Cortex of kidney (tissue), 1 donor: ENCODE measurements at places on chromosomes 3 and 15.

DNA sequence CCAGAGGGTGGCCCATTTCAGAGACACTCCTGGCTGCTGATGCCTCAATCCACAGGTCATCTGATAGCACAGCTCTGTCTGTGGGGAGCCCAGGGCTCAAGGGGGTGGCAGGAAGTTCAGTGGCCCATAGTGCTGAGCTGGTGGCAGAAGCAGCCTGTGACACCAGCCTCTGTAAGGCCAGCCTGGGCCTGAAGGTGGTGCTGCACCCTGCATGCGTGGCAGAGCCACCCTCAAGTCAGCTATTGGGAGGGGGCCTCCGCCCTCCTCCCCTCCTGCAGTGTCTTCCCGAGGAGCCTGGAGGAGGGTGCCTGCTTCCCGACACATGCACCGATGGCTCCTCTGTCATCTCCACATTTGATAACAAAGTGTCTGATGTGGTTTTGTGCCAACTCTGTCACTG, 3.0 kb downstream of the PLA1A start:
- DNase-seq, result no peak

GRCh38 chr3:136186846-136187245, 9.3 kb downstream of the MSL2 start:
- DNase-seq, result no peak

DNA sequence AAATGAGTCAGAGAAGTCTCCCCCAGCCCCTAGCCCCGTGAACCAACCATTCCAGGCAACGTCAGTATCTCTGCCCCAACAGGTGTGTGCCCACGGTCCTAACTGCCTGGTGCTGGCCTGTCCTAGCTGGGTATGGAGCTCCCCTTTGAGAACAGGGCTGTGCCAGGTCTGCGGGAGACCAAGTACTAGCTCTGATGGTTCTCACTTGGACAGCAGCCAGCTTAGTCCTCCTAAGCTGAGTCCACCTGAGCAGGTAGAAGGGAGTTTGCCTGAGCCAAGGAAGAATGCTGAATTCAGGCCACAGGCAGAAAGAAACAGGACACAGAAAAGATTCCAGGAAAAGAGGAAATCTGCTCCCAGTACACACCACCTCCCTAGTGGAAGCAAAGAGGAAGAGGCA, 33.1 kb upstream of the PARL start:
- DNase-seq, result no peak

- no peak for DNase-seq
Measured at GRCh38 chr3:14461748-14462324, 59.4 kb downstream of the SLC6A6 start.

DNA sequence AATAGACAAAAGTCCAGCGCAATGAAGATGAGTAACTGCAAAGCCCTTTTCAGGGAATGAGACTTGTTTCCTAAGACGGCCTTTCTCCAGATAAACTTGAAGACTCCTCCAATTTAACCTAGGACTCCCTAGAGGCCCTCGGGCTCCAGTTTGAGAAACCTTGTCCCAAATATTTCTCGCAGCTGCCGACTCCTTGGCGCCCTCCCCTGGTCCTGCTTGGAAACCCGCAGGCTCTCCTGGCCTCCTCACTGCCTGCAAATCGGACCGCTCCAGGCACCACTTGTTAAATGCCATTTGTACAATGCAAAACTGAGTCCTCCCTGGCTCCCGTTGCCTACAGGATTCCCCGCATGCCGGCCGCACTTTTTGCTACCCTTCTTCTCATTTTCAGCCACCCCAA, 36.8 kb downstream of the MUC4 start:
- no peak for DNase-seq

GRCh38 chr15:42150219-42150970, 6.0 kb downstream of the PLA2G4F start:
- DNase-seq, result no peak

DNA sequence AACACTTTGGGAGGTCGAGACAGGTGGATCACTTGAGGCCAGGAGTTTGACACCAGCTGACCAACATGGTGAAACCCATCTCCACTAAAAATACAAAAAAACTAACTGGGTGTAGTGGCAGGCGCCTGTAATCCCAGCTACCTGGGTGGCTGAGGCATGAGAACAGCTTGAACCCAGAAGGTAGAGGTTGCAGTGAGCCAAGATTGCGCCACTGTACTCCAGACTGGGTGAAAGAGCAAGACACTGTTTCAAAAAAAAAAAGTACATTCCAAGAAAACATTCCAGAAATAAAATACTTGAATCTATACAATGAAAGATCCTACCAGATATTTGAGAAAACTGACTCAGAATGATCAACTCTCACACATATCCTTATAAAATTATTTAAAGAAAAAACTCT, 30.4 kb downstream of the TFDP2 start:
- DNase-seq, result no peak

GRCh38 chr3:102006812-102007485, 157.6 kb downstream of the NFKBIZ start:
- no peak for DNase-seq

- DNase-seq, result no peak
Measured at GRCh38 chr15:48993380-48993779, 29.7 kb upstream of the SHC4 start.

DNA sequence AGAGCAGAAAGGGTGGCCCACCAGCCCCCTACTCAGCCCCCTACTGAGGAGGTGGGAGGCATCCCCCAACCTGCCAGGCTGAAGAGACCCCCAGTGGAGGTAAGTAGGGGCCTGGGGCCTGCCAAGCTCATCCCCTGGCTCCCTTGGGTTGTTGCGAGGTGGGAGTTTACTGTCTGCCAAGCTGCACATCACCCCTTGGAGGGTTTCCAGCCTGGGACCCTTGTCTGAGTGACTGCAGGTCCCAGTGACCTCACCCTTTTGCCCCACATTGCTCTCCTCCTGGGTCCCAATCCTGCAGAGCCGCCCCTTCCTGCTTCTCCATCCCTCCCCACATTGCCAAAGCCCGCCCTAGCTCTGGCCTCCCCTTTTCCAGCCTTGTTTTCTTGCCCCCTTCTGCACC, 1.0 kb upstream of the ALS2CL start:
- DNase-seq, result no peak

GRCh38 chr15:68797599-68798345, 22.9 kb downstream of the ANP32A start:
- no peak for DNase-seq

- no peak for DNase-seq
Measured at GRCh38 chr3:13619661-13620230, 70.8 kb downstream of the FBLN2 start.

- no peak for DNase-seq
Measured at GRCh38 chr3:70824078-70824477, 511.6 kb upstream of the MDFIC2 start.

DNA sequence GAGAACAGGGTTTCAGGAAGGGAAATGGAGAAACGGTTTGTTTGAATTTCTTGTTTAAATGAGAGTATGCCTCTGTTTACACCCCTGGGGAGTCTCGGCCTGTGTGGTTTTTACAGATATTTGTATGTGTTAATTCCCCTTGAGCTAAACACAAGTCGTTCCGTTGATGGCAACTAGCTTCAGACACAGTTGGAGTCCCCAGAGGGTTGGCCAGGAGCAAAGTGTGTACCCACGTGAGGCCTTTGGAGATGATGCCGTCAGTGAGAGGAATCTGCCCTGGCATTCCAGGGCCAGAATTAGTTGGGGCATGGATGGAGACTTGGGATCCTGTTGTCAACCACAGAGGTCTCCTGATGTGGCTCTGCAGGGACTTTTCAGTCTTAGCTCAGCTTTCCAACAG, 44.0 kb downstream of the CEMIP start:
- DNase-seq, result no peak

DNA sequence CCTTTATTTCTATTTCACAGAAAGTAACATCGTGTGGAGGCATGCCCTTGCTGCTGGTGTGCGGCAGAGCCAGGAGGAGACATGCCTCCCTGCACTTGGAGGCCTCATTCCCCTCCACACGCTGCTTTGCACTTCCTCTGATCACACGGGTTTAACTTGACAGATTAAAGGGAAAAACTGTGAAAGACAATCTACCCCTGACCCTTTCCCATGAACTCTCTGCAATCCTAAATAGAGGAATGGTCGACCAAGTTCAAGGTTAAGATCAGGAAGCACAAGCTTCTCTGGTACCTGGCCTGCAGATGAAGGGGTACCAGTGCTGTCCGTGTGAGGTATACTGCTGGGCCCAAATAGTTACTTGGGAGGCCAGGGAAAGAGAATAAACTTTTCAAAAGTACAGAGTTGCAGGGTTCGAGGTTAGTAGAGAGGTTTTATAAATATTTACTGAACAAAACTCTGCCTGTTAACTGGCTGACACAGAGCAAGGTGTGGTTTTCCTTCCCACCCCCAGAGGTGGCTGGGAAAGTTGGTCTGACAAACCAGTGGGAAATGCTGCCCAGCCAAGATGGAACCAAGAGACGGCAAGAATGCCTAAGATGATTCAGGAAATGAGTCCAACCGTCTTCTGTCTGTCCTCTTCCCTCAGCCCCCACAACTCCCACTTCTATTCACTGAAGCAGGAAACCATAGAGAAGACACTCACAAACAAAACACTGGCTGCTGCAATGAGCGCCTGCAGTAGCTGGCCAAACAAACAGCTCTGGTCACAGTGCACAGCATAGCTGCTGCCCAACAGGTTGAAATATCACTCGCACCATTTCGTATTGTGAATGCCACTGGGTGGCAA, 79.6 kb downstream of the IGF2BP2 start:
- no peak for DNase-seq

DNA sequence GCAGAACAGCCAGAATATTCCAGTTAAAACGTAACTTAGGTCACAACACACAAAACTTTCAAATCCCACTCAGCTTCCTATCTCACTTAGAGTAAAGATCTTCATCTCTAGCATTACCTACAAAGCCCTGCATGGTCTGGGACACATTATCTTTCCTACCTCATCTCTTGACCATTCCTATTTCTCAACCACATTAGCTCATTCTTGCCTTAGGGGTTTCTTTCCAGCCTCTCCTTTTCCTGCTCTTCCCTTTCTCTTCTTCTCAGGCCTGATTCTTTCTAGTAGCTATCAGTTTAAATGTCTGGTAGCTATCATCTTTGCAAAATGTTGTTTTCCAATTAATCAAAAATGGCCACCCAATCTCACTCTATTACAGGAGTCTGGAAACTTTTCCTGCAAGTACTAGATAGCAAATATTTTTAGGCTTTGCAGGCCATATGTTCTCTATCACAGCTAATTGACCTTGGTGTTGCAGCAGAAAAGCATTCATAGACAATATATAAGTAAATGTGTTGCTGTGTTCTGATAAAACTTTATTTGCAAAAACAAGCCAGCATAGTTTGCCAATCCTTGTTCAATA, 15.1 kb upstream of the CBLB start:
- DNase-seq, result no peak

GRCh38 chr3:23002151-23002550, 201.0 kb upstream of the UBE2E2 start:
- no peak for DNase-seq

DNA sequence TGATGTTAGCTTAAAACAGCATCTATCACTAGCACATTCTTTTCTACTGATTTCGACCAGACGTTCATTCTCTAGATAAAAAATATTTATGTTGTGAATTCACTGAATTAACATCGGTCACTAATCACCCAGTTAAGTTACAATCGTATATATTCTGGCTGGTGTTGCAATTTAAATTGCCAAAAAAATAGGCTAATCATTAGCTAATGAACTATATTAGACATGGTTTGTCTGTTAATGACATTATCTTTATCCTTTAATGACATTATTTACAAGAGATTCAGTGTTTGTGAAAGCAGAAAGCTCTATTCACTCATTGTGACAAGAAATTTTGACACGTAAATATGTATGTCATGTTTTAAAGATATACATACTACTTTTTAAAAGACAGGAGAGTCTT, 6.7 kb downstream of the GHSR start:
- no peak for DNase-seq

DNA sequence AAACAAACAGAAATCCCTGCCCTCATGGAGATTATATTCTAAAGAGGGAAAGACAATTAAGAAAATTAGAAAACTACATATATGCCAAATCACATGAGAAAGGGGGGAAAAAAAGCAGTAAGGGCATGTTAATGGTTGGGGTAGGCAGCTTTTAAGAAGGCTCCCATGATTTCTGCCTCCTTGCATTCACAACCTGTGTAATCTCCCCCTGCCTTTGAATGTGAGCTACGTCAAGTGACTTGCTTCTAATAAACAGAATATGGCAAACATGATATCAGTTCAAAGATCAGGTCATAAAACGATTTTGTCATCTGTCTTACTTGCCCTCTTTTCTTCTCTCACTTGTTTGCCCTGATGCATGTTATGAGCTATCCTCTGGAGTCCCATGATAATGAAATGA, 673.6 kb upstream of the ADAMTS9 start:
- no peak for DNase-seq

- no peak for DNase-seq
Measured at GRCh38 chr15:88651136-88651732, 12.4 kb downstream of the ISG20 start.

- no peak for DNase-seq
Measured at GRCh38 chr3:87206070-87206469, 21.0 kb upstream of the CHMP2B start.

DNA sequence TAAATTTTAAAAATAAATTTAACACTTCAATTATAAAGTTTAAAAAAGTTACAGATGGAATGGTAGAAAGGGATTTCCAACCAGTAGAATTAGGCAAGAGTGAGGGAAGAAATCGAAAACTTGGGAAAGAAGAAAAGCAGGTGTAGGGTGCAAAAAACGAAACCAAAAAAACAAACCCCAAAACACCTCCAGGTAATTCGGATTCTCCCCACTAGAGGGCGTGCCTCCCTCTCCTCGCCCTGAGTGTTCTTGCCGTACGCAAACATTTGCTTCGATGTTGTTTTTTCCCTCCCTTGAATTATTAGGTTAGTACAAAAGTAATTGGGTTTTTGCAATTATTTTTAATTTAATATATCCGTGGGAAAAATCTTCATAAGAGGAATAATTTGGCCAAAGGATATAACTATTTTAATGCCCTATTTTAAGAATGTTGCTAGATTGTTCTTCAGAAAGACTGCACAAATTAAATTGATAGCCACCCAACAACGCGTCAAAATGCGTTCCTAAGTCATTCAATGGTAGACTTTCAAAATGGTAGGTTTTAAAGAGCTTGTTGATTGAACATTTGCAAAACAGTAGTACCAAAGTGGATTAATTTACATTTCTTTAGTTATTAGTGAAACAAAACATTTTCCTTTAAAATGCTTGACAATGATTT, 63.7 kb downstream of the SLC30A4 start:
- DNase-seq, result no peak

- DNase-seq, result no peak
Measured at GRCh38 chr3:102353805-102354204, 81.0 kb upstream of the ZPLD1 start.

DNA sequence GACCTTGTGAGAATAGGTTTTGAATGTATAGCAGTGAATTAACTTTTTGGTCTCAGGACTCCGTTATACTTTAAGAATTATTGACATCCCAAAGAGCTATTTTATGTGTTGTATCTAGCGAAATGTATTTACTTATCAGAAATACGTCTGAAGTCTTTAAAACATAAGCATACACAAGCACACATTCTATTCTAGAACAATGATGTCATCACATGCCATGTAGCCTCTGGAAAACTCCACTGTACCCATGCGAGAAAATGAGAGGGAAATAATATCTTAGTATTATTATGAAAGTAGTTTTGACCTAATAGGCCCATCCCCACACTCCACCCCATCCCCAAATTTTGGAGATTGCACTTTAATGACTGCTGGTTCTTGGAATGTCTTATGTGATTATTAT, 1.5 kb downstream of the POLR2M start:
- DNase-seq, result no peak

GRCh38 chr15:47857776-47858167, 140.5 kb downstream of the SEMA6D start:
- DNase-seq, result no peak
